ENCODE measurements at places on chromosomes 7 and 10. TPM values are rescaled to one million over a fixed set of nuclear protein-coding genes. Genes with fewer than 3 reads are reported as not detected.

GRCh38 chr7:156079156-156079555 is 266.9 kb upstream of the SHH start:
- DNase-seq: no peak

GRCh38 chr7:69129524-69129923 is 468.8 kb upstream of the AUTS2 start:
- DNase-seq: no peak

- DNase-seq: no peak
Observed at GRCh38 chr7:77208416-77208815, 8.8 kb upstream of the FGL2 start.

GRCh38 chr7:80869106-80869784 is 49.6 kb downstream of the SEMA3C start:
- peak; percentile 63 for DNase-seq

Gene CPN1
- total RNA-seq: not detected

Gene ADRB1
- total RNA-seq: 1.3 TPM

DNA sequence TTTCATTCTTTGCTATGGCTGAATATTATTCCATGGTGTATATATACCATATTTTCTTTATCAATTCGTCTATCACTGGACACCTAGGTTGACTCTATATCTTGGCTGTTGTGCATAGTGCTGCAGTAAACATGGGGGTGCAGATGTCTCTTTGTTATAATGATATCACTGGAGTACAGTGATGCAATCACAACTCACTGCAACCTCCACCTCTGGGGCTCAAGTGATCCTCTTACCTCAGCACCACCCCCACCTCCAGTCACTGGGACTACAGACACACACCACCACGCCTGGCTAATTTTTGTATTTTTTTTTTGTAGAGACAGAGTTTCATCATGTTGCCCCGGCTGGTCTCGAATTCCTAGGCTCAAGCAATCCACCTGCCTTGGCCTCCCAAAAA is 15.6 kb downstream of the KLHL7 start:
- DNase-seq: no peak

DNA sequence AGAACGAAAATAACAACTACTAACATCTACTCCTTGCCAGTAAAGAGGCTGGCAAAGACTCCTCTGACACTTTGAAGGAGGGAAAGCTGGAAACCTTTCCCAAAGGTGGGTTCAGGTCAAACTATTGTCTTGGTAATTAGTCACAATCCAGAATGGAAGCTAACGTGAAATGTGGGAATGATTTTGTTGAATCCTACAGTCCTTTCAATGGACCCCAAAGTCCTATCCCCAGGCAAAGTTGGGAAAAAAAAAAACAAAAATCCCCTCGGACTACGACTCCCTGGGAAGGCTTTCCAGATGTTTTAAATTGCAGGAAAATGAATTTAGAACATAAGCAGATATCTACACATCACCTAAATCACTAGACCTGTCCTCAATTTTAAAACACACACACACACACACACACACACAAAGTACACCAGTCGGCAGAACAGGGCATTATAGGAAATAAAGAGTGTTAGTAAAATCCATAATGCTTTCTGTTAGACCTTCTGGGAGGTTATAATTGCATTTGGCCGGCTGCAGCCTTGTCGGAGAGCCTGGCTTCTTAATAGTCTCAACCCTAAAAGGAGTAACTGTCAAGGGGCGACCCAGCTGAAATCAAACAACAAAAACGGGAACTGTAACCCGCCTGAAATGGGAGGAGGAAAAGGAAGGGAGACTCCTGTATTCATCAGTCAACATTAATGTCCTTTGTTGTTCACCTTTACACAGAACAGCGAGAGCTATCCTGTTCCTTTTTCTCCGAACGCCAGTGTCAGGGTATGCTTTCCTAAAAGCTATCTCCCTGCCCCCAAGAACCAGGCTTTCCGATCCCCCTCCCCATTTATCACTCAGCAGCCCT is 1.5 kb downstream of the DOCK4 start:
- DNase-seq: peak; percentile 45

Gene GHRHR
- total RNA-seq: not detected

GRCh38 chr7:100015232-100016214 is at the start of gene ZKSCAN1:
Gene ZKSCAN1 (plus strand): TSS chr7:100015596. CDS start chr7:100023507, 7,911 bp downstream.
- DNase-seq: peak; percentile 94

DNA sequence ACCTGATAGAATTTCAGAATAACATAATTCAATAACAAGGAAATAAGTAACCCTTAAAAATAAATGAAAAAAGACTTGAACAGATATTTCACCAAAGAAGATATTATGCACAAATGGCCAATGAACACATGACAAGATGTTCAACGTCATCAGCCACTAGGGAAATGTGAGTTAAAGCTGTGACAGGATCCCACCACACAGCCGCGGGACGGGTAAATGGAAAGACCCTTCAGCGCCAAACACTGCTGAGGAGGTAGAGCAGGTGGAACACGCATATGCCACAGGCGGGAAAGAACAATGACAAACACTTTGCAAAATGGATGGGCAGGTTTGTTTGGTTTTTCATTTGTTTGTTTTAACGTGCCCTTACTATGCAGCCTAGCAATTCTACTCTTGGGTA is 86.1 kb upstream of the RNF32 start:
- no peak for DNase-seq

GRCh38 chr10:132096863-132097478 is 31.2 kb downstream of the JAKMIP3 start:
- DNase-seq: no peak

Gene HOXA4
- total RNA-seq: 3.7 TPM

GRCh38 chr7:111089822-111090426 is 1.0 kb upstream of the LRRN3 start:
- DNase-seq: peak; percentile 64

- DNase-seq: no peak
Observed at GRCh38 chr7:46146454-46147255, 225.6 kb upstream of the IGFBP3 start.

DNA sequence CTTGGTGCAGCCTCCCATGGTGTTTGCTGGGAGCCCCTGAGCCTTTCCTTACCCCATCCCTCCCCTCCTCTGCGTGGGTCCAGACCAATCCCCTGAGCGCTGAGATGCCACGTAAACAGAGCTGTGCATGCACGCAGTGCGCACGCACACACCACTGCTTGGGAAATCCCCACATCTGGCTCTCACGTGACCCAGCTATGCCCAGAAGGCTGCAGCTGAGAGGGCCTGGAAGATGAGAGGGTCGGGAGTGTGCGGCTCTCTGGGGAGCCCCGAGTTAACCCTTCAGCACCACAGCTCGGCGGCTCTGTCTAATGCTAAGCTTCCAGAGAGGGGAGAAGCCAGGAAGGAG is 177.2 kb downstream of the SH3PXD2A start:
- no peak for DNase-seq
